H4 (cell line): ENCODE measurements at places on chromosomes 1 and 21. TPM values are rescaled to one million over a fixed set of nuclear protein-coding genes. Genes with fewer than 3 reads are reported as not detected.

DNA sequence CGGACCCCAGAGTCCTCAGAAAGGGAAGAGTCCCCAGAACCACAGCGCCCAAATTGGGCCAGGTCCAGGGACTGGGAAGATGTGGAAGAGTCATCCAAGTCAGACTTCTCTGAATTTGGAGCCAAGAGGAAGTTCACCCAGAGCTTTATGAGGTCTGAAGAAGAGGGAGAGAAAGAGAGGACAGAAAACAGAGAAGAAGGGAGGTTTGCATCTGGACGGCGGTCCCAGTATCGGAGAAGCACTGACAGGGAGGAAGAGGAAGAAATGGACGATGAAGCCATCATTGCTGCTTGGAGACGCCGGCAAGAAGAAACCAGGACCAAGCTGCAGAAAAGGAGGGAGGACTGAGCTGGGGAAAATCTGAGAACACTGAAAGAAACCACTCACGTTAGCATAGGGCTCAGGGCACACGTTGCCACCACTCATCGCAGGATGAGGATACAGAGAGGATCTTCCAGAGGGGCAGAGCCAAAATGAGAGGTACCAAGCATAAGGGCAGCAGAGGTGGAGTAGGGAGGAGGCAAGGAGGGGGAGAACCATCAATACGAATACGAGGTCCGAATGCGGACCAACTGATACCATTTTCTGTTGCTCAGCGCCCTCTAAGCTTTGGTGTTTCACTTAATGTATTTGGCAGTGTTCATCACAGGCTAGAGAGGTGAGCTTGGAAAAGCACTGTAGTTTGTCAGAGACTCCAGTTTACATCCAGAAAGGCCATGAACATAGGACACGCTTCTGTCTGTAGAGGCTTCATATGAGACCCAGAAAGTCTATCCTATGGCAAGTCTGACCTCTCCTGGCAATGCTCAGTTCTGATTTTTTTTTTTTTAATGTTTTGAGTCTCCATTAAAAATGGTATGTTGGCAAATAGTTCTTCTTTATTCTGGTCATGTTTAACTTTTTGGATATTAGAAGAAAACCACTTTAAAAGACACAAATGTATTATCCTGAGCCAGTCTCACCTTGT lies 34.7 kb downstream of the STYXL2 start:
- no peak for DNase-seq

DNA sequence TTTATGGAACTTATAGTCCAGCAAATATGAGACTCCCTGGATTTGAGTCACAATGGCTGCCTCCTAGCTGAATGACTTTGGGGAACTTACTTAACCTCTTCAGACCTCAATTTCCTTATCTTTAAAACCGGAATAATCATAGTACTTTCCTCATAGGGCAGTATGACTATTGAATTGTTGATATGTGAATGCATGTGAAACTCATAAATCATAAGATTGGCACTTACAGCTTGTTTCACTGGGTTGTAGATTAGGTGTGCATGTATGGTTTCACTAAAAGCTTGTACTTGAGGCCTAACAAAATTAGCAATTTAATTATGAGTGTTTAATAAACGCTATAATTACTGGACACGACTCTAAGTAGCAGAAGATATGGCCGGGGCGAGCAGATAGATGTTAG lies 72.5 kb downstream of the ST6GALNAC5 start:
- DNase-seq: no peak

DNA sequence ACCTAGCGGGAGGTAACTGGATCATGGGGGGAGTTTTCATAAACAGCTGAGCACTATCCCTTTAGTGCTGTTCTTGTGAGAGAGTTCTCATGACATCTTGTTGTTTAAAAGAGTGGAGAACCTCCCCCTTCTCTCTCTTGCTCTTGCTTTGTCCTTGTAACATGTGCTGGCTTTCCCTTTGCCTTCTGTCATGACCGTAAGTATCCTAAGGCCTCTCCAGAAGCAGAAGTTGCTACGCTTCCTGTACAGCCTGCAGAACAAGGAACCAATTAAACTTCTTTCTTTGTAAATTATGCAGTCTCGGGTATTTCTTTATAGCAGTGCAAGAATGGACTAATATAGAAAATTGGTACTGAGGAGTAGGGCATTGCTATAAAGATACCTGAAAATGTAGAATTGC lies 515.6 kb downstream of the NEGR1 start:
- no peak for DNase-seq

GRCh38 chr1:236844499-236845271 lies 49.6 kb downstream of the MTR start:
- peak; percentile 22 for DNase-seq

DNA sequence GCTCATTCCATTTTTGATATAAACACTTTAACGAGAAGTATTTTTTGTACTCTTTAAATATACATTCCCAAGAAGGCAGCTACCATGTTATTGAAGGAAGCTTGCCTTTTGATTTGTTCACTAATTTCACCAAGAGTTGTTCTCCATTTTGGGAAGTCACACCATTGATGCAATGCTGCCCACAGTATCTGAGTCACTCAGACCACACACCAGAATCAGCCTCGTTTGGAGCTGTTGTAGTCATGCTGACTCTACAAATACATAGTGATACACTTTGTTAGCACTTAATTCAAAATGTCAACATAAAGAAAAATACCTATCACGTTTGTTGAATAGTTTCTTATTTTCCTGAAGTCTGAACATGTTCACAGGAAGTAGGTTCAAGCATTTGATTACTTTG lies 78.7 kb downstream of the PAPPA2 start:
- no peak for DNase-seq

- no peak for DNase-seq
Measured at GRCh38 chr1:63693944-63694571, 79.8 kb upstream of the ROR1 start.

- no peak for DNase-seq
Measured at GRCh38 chr1:207321790-207322645, 540 bp downstream of the CD55 start.

GRCh38 chr1:152459596-152460528 lies 45.8 kb upstream of the CRNN start:
- DNase-seq: peak; percentile 80

DNA sequence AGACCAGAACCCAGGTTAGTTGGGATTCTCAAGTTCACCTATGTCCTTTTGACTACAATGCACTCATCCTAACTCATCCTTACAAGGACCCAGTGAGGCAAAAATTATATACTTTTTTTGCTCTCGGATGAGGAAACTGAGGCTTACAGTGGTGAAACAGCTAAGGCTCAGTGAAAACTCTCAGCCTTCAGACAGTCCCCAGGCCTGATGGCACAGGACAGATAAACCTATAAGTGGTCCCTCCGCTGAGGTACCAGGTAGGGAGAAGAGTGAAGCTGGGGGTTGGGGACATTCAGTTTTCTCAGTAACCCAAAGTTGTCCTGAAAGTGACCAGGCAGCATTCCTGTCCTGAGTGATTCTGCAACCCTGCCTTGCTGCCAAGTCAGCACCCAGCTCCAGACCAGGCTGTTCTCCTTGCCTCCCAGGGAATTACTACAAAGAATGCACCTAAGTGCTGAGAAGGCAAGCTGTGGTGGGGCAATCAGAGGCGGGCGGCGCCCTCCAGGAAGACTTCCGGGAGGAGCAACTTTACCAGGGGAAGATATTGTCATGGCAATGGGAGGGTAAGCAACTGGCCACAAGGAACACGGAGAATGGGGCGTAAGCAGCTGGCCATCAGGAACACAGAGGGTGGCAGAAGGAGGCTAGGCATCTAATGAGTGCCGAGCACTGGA lies 4.6 kb downstream of the TENT5B start:
- DNase-seq: no peak

GRCh38 chr1:28329395-28330153 lies 734 bp downstream of the MED18 start:
- DNase-seq: no peak

DNA sequence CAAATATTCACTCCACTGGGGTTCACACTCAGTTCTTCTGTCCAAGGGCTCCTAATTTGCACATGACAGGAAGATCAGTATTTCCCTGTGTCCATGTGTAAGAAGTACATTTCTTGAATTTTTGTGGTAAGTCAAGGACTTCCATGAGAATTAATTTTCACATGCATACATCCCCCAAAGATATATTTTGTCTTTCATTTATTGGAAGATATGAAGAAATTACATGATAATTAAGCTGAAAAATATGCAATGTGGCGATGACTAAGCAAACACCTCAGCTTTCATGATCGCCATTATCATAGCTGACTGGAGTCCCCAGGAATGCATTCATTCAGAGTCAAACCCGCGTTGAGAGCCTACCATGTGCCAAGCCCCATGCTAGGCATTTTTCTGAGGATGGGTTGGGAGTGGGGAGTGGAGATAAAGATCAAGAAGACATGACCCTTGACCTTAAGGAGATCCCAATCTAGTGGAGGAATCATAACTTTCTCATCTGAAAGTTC lies 104.6 kb upstream of the F3 start:
- peak; percentile 58 for DNase-seq

DNA sequence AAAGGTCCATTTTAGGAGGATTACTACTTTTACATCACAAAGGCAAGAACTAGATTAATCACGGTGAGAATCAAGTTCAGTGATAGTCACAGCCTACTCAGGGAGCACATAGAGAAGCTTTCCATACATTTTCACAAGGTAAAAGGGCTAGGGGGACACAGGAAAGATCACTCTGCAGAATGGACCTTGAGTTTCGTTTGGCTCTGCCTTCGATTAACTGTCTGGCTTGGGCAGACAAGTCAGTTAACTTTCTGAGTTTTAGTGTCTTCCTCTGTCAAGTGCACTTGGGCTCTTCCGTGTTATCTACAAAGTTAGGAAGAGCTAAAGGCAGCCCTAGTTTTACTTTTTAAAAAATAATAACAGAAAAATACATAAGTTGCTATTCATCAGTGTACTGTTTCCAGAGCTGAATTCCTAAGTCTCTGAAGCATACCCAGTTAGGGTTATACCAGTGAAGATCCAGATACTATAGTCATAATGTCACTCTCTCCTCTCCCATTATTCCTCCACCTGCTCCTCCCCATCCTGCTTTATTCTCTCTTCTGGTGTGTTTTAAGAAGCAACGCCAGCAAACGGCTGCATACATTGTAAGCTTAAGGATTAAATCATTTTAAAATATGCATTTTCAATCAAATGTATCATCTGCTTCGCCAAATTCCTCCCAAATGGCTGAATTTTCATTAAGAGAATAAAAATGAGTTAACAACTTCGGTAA lies 1.7 kb downstream of the CEP170 start:
- no peak for DNase-seq

GRCh38 chr21:36134803-36135390 lies at the start of gene CBR3:
Gene CBR3 (plus strand): TSS chr21:36135079. CDS start chr21:36135193, 114 bp downstream.
- DNase-seq: peak; percentile 48

DNA sequence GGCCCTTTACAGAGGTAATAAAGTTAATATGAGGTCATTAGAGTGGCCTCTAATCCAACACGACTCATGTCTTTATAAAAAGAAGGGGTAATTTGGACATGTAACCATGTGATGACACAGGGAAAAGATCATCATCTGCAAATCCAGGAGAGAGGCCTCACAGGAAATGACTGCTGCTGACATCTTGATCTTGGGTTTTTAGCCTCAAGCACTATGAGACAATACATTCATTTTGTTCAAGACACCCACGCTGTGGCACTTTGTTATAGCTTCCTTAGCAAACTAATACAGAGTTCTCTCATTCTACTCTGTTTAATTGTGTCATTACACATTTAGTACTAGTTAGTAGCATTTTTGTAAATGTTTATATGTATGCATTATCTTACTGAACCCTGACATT lies 64.0 kb upstream of the RUNX1 start:
- no peak for DNase-seq

DNA sequence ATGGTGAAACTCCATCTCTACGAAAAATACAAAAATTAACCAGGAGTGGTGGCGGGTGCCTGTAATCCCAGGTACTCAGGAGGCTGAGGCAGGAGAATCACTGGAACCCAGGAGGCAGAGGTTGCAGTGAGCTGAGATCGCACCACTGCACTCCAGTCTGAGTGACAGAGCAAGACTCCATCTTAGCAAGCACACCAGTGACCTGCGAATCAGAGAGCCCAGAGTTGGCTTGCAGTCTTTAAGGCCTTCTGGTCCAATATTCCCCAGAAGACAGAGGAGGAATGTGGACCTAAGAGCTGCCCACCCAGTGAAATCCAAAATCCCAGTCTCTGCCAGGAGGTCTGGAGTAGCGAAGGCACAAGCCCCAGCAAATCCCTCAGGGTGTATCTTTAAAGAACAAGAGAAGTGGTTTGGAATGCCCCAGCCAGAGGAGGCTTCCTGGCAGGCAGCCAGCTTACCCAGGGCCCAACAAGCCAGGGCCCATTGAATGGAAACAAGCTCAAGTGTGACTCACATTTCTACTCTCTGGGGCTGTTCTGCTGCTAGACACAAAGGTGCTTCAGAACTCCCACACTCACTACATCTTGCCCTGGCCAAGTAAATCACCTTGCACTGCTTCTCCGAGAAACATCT lies 23.9 kb downstream of the GPR161 start:
- DNase-seq: peak; percentile 71

DNA sequence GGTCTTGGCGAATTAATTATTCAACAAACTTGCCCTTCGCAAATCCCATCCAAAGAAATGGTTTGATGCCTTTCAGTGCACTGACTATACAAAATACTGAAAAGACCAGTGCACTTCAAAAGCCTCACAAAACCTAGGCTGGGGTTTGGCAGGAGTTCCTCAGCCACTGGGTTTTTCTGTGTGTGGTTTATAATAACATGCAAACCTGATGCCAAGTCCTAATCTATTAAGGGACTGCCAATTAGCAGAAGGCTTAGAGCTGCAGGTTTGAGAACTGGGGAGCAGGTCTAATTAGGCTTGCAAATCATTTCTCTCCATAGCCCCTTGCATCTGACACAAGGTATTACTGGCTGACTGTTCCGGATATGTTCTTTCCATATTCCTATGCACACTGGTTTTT lies 27.7 kb downstream of the PLPP3 start:
- DNase-seq: no peak

- DNase-seq: peak; percentile 45
Measured at GRCh38 chr1:180482425-180483275, 19.7 kb downstream of the ACBD6 start.

DNA sequence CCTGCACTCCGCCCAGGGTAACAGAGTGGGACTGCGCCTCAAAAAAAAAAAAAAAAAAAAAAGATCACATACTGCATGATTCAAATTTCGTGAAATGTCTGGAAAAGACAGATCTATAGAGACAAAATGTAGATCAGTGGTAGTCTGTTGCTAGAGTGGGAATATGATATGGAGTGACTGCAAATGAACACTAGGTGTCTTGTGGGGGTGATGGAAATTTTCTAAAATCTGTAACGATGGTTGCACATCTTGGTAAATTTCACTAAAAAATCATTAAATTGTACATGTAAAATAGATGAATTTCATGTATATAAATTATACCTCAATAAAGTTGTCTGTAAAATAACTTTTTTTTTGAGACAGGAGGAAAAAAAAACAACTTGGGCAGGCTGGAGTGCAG lies 5.5 kb downstream of the AIDA start:
- no peak for DNase-seq

DIO1 gene
- total RNA-seq: not detected in 2 replicates

SPATA46 gene
- total RNA-seq: not detected in 2 replicates

LRRIQ3 gene
- 1.5 and 3.2 TPM in 2 replicates for total RNA-seq

HSF2BP gene
- 3.9 and 5.1 TPM in 2 replicates for total RNA-seq

NTRK1 gene
- 0.10 TPM in 1 of 2 replicates, not detected in the other for total RNA-seq
